C1 segment of cervical spinal cord (tissue), 14 donors: ENCODE measurements at places on chromosomes 3 and 15.

DNA sequence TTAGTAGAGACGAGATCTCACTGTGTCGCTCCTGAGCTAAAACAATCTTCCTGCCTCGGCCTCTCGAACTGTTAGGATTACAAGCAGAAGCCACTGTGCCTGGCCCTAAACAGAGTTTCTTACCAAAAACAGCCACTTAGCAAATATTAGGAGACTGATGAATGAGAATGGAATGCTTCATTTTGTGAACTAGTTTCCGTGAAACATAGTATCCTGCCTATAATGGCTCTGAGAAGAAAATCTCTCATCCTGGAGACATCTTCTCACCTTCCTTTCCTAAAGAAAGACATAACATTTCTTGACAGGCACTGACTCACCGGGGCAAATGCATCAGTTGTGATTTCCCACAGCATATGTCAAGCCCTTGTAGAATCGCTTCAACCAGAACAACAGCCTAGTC lies 44.9 kb downstream of the GJD2 start:
- no peak for DNase-seq

DNA sequence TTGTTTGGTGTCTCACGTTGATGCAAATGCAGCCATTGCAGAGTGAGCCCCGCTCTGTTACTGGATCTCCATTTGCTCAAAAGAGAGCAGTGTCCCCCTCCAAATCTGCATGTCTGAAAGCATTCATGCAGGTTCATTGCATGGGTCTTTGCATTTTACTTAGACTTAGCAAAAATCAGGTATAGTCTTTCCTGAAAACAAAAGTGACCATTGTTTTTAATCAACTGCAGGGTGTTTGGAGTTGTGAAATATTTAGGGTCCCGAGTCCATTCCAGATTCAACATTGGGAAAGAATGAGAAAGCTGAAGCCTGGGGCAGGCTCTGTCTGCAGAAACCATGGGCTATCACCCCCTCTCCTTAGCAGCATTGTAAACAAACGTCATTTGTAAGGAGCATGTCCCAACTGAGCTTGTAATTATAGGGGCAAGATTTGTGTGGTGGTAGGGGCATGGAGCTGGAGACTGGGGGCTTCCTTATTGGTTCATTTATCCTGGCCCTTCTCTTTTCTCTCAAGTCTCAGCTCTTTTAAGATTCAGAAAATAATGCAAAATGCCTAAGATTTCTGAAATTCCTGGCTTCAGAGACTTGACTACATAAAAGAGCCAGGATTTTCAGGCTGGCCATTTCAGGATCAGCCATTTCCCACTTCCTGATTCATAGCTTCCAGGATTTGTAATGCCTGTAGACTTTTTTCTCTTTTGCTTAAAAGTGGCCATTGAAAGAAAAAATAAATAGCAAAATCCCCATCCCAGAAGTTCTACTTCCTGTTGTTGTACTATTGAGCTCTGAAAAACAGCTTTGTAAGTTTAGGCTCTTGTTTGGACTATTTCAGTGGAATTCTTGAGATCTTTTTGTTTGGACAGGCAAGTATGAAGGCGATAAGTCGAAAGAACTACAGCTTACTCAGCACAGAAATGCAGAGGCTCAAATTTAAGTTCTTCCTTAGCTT lies 23.0 kb downstream of the IGF1R start:
- no peak for DNase-seq

- DNase-seq, result no peak
Measured at GRCh38 chr15:100022391-100022790, 289.2 kb upstream of the LYSMD4 start.

GRCh38 chr15:91944331-91944730 lies 90.8 kb downstream of the SLCO3A1 start:
- DNase-seq, result no peak

GRCh38 chr3:116256843-116257485 lies 188.3 kb downstream of the LSAMP start:
- DNase-seq, result no peak

DNA sequence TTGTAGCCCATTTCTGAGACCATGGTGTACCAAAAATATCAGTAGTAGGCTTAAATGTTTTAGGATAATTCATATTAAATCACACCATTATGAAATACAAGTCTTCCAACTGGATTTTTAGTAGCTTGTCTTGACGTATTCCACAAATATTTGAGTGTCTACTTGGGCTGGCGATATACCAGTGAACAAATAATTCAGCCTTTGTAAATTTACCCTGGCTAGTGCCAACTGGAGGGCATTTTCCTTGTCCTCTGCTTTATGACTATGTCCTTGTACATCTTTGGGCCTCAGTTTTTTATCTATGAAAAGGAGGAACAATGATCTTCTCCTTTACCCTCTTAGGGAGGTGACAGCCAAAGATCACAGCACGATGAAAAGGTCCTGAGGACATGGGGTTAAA lies 114.8 kb downstream of the FRMD4B start:
- no peak for DNase-seq
